ENCODE measurements at places on chromosomes 13 and 19. TPM values are rescaled to one million over a fixed set of nuclear protein-coding genes. Genes with fewer than 3 reads are reported as not detected.

- H3K4me1 ChIP-seq: no peaks in the 10 kb centered on the region
- H3K27ac ChIP-seq: peak overlapping the region; percentile 96
- H3K27me3 ChIP-seq: no peaks in the 10 kb centered on the region
- DNase-seq: no peak
- no peaks in the 10 kb centered on the region for H3K36me3 ChIP-seq
- peak overlapping the region; percentile 86 for H3K4me3 ChIP-seq
These were observed 1.1 kb downstream of the CLN5 start for GRCh38 chr13:76993021-76993420.

LILRB4 gene
- 17.6 TPM for total RNA-seq

ZNF98 gene
- 19.2 TPM for total RNA-seq

DNA sequence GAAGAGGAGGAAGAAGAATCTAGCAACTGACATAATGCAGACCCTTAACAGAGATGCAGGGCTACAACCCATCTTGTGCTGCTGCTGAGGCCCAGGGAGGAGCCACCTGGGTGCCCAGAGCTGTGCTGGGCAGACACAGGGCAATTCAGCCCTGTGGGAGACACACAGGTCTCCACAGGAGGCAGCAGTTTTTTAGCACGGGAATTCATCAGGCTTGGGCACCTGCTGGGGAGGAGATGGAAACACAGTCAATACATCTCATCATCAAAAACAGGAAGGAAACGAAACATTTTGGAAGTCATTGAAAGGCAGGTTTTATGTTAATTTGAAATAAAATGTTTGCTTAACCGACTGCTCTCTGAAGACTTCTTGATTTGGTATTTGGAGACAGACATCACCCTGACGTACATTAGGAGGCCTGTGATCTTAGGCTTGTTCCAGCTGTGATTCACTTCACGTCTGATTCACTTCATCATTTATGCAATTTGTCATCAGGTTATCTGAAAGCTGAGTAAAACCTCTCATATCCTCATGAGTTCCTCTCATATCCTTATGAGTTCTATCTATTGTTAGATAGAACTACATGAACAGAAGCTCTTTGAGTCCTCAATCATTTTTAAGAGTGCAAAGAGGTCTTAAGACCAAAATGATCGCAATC, 77.4 kb downstream of the CYSLTR2 start:
- DNase-seq: no peak
- H3K27me3 ChIP-seq: no peaks in the 10 kb centered on the region
- no peak overlapping the region for H3K27ac ChIP-seq
- no peak overlapping the region for H3K4me3 ChIP-seq
- H3K4me1 ChIP-seq: no peaks in the 10 kb centered on the region

- H3K27me3 ChIP-seq: no peaks in the 10 kb centered on the region
- no peaks in the 10 kb centered on the region for H3K4me1 ChIP-seq
- no peak for DNase-seq
- no peaks in the 10 kb centered on the region for H3K36me3 ChIP-seq
- no peak overlapping the region for H3K27ac ChIP-seq
These were observed 2.4 kb downstream of the DKKL1 start for GRCh38 chr19:49366110-49366509.

DNA sequence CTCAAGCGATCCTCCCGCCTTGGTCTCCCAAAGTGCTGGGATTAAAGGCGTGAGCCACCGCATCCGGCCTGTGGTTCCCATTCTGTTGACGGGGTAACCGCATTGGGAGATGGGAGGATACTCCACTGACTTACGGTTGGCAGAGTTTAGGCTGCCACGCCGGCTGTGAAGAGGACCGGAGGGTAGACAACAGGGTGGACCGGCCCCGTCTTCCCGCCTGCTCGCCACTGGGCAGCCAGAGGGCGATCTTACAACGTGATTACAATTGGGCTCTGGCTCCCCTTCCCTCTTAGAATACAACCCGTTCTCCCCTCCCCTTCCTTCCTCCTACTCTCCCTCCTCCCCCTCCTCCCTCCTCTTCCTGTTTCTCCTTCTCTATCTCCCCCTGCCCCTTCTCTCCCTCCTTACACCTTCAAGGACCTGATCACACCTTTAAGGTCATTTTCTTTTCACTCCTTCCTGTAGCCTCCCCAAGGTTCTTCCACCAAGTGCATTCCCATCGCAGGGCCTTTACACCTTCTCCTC, 957 bp upstream of the CCDC194 start:
- no peak overlapping the region for H3K4me3 ChIP-seq
- H3K27ac ChIP-seq: no peak overlapping the region
- H3K36me3 ChIP-seq: no peaks in the 10 kb centered on the region
- no peaks in the 10 kb centered on the region for H3K4me1 ChIP-seq
- DNase-seq: no peak
- H3K27me3 ChIP-seq: peaks cover 2% of the 10 kb centered on the region

DNA sequence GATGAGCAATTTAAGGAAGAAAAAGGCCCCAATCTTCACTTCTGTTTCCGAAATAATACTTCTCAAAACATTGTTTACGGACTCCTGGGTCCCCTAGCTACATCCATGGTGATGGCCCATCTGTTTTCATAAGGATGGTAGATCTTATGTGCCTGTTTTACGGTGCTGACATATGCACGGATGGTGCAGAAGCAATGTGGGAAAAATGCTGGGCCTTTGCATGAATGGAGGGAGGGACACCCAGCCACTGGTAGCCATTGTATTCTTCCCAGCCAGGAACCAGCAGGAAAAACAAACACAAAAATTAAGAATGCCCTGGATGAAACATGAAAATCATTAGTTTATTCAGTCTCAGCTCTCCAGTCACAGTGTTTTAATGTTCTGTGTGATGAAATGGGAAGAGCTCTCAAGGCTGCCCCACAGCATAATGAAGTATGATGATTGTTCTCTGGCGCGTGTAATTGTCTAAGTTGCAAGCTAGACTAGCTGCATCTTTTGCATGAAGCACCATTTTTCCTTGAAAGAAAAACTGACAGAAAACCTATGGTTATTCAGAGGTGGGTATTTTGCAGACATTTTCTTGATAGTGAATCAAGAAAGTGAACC, 1201.1 kb upstream of the SLC10A2 start:
- no peak overlapping the region for H3K27ac ChIP-seq
- H3K27me3 ChIP-seq: no peaks in the 10 kb centered on the region
- no peaks in the 10 kb centered on the region for H3K4me1 ChIP-seq
